ENCODE measurements at places on chromosomes 1 and 21. TPM values are rescaled to one million over a fixed set of nuclear protein-coding genes. Genes with fewer than 3 reads are reported as not detected.

Gene FAM78B
- 1.0 TPM for polyA plus RNA-seq

GRCh38 chr1:221574529-221574928, 167.4 kb downstream of the DUSP10 start:
- no peak for DNase-seq

Gene ALX3
- 0.11 TPM for polyA plus RNA-seq

DNA sequence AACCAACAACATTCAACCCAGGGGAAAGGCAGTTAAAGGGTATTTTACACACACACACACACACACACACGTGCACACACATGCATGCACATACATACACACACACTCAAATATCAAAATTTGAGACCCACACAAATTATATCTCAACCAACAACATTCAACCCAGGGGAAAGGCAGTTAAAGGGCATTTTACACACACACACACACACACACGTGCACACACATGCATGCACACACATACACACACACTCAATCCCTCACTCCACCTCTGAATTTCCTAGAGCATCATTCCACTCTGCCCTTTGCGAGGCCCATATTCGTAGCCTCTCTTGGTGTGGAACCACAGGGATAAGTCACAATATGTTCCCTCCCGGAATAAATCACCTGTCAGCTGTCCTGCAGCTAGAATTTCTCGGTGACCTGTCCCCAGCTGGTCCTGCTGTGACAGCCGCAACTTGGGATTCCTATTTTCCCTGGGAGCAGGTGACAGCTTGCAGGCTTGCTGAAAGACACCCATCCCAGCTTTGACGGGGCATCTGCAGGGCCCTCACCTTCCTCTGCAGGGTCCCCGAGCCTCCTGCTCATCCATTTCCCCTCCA, 122.7 kb downstream of the PSMG1 start:
- no peak for DNase-seq

Gene ITLN1
- polyA plus RNA-seq: 1.2 TPM

Gene ACTL8
- not detected for polyA plus RNA-seq

Gene OLFM3
- polyA plus RNA-seq: 30.3 TPM

Gene ARMH1
- polyA plus RNA-seq: 2.9 TPM

Gene ST6GALNAC3
- 103 TPM for polyA plus RNA-seq

Gene INKA2
- 2.4 TPM for polyA plus RNA-seq

Gene FNDC5
- 60.6 TPM for polyA plus RNA-seq

DNA sequence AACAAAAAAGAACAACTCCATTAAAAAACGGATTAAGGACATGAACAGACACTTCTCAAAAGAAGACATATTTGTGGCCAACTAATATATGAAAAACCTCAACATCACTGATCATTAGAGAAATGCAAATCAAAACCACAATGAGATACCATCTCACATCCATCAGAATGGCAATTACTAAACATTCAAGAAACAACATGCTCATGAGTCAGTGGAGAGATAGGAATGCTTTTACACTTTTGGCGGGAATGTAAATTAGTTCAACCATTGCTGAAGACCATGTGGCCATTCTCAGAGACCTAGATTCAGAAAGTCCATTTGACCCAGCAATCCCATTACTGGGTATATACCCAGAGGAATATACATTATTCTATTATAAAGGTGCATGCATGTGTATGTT, 1442.6 kb upstream of the B3GALT2 start:
- no peak for DNase-seq

Gene PDZK1
- polyA plus RNA-seq: 210 TPM

Gene CDCA8
- 18.8 TPM for polyA plus RNA-seq

GRCh38 chr1:247440001-247440620, 17.8 kb downstream of the OR2B11 start:
- no peak for DNase-seq

DNA sequence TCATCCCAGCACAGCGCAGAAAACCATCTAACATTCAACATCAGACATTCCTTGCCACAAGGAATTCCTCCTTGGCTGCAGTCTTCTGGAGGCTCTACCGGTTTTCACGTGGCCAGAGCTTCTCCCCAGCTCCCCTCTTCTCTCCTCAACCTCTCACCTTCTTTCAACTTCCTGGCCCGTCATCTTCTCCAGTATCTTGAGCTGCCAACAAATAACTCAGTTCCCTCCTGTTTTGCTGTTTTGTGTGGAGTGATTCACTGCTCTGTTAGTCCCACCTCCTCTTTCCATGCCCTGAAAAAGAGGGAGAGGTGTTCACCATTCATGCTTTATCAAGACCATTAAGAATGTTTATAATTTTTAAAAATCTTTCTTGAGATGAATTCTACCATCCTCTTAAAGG, 32.6 kb downstream of the PIGM start:
- no peak for DNase-seq

DNA sequence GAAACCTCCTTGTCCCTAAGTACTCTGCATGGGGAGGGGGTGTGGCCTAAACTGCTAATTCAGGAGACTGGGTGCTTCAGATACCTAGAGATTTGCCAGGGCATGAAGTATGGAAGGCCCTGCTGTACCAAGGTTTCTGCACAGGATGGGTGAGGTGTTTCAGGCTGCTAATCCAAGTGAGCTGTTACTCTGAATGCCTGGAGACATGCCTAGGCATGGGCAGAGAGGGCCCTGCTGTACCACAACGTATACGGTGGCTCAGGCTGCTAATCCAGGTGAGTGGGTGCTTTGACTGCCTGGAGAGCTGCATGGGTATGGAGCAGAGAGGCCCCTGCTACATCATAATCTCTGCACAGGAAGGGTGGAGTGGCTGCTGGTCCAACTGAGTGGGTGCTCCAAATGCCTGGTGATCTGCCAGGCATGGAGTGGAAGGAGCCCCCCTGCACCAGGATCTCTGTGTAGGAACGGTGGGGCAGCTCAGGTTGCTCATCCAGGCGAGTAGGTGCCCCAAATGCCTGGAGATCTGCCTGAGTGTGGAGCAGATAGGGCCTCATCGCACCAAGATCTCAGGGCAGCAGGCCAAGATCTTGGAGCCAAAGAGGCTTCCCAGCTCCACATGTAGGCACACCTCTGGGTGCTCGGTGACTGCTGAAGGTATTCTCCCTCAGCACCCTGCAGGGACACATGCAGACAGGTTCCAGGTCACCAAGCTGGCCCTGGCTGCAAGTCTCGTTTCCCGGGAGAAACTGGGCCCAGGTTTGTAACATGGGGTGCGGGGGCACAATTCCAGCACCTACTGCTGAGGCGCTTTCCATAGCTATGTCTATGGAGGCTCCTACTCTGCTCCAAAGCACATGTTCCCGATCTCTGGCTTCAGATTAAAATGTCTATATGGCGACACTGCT, 252.5 kb upstream of the PLXNA2 start:
- no peak for DNase-seq

GRCh38 chr1:44249543-44249942, 36.3 kb downstream of the DMAP1 start:
- DNase-seq: no peak

DNA sequence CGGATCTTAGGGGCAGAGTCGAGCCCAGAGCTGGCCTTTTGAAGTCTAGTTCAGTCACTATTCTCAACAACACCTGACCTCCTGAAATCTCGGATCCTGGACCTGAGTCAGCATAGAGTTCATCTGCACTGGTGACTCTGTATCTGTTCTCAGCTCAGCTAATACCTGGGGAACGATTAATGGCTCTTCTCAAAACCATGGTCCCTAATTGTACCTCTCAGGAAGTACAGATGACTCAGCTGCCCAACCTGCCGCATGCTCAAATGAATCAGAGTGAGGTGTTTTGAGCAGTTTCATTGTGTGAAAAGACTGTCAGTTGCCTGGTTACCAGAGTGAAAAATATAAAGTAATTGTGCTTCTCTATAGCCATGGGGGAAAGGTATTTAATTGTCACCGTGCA, 89.2 kb downstream of the SLC35F3 start:
- DNase-seq: no peak

GRCh38 chr1:19647643-19648042, 3.5 kb downstream of the NBL1 start:
- no peak for DNase-seq

DNA sequence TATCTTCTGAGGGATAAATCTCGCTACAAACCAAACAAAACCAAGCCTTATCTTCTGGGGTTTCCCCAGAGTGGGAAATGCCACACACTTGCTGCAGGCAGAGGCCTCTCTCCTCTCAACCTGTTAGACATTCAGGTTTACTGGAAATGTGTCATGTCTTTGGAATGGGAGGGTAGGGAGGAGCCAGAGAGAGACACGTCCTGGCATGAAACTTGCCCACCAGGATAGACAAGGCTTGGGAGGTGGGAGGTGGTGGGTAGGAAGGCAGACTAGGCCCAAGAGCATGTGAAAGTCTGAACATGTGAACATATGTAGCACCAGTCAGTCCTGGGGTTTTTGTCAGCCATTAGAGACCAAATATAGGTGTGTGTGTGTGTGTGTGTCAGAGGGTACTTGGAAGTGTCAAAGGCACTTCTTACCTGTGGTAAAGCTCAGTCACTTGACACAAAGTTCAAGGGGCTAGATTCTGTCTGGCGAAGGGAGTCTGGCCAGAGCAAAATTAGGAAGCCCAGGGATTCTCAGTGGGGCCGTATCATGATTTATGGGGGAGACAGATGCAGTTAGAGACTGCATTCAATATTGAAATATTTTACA, 32.4 kb upstream of the PIGC start:
- DNase-seq: no peak

Gene INSRR
- 1.7 TPM for polyA plus RNA-seq

- DNase-seq: no peak
Measured at GRCh38 chr21:14877581-14878228, 187.1 kb downstream of the NRIP1 start.

Gene OR2T2
- not detected for polyA plus RNA-seq

Gene SPRR1A
- polyA plus RNA-seq: not detected

DNA sequence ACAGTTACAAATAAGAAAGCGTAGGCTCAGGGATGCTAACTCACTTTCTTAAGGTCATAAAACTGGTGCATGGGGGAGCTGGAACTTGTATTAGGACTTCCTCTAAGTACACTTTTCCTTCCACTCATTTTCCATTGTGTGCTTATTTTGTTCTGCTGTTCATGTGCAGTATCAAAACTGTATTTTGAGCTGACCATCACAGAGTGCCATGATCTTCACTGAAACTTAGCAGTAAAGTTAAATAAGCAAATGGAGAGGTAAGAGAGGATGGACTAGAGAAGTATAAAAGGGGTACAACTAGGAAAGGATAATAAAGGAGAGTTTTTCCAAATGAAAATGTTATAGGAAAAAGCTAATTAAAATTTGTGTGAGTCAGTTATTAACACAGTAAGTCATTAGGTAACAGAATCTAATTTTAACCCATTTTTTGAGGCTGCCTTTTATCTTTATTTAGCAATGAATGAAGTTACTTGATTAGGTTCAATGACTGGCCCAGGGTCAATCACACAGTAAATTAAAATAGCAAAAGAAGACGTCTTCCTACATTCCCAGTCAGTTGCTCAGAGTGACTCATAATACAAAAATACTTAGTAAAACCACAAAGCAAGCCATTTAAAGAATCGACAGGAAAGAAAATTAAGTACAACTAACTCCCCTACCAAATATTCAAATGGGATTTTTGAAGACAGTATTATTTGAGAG, 165.8 kb upstream of the C1orf105 start:
- no peak for DNase-seq

Gene SLC5A9
- 15.4 TPM for polyA plus RNA-seq

Gene TMCC2
- polyA plus RNA-seq: 5.1 TPM

Gene SYTL1
- polyA plus RNA-seq: 8.3 TPM

- no peak for DNase-seq
Measured at GRCh38 chr1:204520834-204521709, 4.9 kb downstream of the MDM4 start.

GRCh38 chr1:57963581-57963980, 539.7 kb upstream of the DAB1 start:
- no peak for DNase-seq

DNA sequence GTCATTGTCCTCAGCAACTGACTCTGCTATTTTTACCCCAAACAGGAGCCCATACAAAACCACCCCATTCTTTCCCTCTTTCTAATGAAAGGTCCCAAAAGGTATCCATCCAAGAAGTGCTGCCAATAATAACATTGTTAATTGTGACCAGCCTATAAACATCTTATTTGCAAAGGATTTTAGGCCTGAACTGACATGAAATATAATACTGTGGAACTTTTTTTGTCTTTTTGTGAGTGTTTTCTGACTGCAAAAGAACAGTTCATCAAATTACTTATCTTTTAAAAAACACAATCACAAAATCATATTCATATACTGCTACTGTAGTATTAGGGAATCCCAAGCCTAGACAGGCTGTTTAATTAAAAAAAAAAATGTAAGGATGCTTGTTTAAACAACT, 3.4 kb downstream of the PIGM start:
- DNase-seq: no peak

GRCh38 chr1:218995091-218995665, 178.5 kb upstream of the LYPLAL1 start:
- DNase-seq: no peak

- DNase-seq: no peak
Measured at GRCh38 chr1:203318229-203318517, 12.9 kb downstream of the BTG2 start.

DNA sequence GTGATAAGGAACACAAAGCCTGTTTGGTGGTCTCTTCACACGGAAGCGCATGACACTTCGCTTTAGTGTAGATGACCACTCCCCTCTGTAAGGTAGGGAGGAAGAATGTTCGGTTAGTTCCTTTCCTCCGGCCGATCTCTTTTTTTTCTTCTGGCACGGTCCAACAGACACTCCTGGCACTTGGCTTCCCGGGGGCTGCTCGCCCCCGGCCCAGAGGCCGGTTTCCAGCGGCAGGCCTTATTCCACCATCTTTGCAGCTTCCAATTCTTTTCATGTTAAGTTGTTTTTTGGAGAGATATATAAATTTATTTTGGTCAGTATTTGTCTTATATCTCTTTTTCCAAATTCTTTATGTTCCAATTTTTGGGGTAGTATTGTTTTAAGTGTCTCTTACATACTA, 151.8 kb upstream of the GREM2 start:
- DNase-seq: no peak

DNA sequence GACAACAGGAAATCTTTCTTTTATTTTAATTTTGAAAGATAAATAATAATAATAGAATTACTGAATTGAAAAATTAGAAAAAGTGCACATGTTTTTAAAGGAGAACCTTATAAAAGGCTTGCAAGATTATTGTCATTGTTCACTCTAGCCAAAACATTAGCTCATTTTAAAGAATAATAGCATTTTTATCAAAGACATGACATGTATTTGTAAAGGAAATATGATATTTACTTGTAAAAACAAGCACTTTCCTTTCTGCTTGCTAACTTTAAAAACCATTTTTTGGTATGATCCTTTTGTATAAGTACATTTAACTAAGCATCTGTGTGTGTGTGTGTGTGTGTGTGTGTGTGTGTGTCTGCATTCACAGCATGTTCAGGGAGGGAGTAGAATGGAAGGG, 156.3 kb upstream of the C1orf87 start:
- DNase-seq: no peak
